ENCODE measurements at places on chromosomes 6 and 20. TPM values are rescaled to one million over a fixed set of nuclear protein-coding genes. Genes with fewer than 3 reads are reported as not detected.

- no peaks in the 10 kb centered on the region for H3K27me3 ChIP-seq
- no peak for DNase-seq
- H3K4me3 ChIP-seq = no peak overlapping the region
- H3K27ac ChIP-seq = no peak overlapping the region
- H3K4me1 ChIP-seq = peaks cover 19% of the 10 kb centered on the region
These were observed 23.4 kb upstream of the PLN start for GRCh38 chr6:118524686-118525085.

The HLA-DQB2 gene
- total RNA-seq = not detected

The GSTA1 gene
- total RNA-seq = not detected

The KCNK17 gene
- not detected for total RNA-seq
